ENCODE measurements at places on chromosomes 16 and 17. TPM values are rescaled to one million over a fixed set of nuclear protein-coding genes. Genes with fewer than 3 reads are reported as not detected.

Gene HBQ1
- 0.63 TPM for total RNA-seq

Gene PRKCB
- total RNA-seq = 0.16 TPM

Gene OR2C1
- not detected for total RNA-seq

Gene RAB26
- total RNA-seq = 3.6 TPM

Gene DRC7
- total RNA-seq = not detected

Gene DHRS7C
- not detected for total RNA-seq

Gene TMEM235
- not detected for total RNA-seq

Gene SLC2A4
- total RNA-seq = 0.18 TPM

Gene TMEM204
- 5.0 TPM for total RNA-seq

Gene SLC12A3
- not detected for total RNA-seq

Gene NPIPB2
- 0.63 TPM for total RNA-seq

Gene KRT28
- not detected for total RNA-seq
